ENCODE measurements at places on chromosomes 3 and 15. TPM values are rescaled to one million over a fixed set of nuclear protein-coding genes. Genes with fewer than 3 reads are reported as not detected.

The SLC2A2 gene
- not detected for total RNA-seq

The TTLL13 gene
- total RNA-seq = 0.20 TPM

The ECE2 gene
- total RNA-seq = not detected

The LTF gene
- total RNA-seq = not detected

The PIERCE2 gene
- not detected for total RNA-seq

The FBLN2 gene
- 8.4 TPM for total RNA-seq

The IL17RD gene
- total RNA-seq = not detected

The C2CD4A gene
- total RNA-seq = 1.0 TPM

The ERICH6 gene
- total RNA-seq = not detected

The PPP1R14D gene
- total RNA-seq = not detected

The ABHD17C gene
- total RNA-seq = 5.6 TPM

DNA sequence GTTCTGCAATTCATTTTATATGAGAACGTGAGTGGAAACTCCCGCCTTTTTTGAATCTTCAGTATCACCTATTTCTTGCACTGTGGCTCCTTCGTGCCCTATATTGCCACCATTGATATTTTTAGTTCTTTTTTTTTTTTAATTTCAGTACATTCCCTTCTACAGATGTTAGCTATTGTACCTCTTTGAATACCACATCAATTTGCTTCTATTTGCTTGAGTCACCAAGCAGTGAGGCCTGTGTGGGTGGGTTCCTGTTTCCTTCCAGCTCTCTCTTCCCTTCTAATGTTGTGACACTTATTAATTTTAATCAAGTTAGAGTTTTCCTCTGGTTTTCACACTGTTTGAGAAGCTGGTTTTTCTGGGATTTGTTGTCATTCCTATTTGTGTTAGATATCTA, 8.7 kb downstream of the HACD2 start:
- peak; percentile 70 for DNase-seq

- no peak for DNase-seq
These were observed 11.7 kb downstream of the CCR1 start for GRCh38 chr3:46196261-46196957.

- DNase-seq = no peak
These were observed 40.7 kb downstream of the C2CD4B start for GRCh38 chr15:62124176-62124972.

GRCh38 chr3:32481791-32482631, 20.6 kb downstream of the CMTM6 start:
- no peak for DNase-seq

- DNase-seq = no peak
These were observed 137.7 kb upstream of the TMEM108 start for GRCh38 chr3:132900481-132900880.

GRCh38 chr3:149319750-149320149, 13.7 kb downstream of the TM4SF18 start:
- no peak for DNase-seq

DNA sequence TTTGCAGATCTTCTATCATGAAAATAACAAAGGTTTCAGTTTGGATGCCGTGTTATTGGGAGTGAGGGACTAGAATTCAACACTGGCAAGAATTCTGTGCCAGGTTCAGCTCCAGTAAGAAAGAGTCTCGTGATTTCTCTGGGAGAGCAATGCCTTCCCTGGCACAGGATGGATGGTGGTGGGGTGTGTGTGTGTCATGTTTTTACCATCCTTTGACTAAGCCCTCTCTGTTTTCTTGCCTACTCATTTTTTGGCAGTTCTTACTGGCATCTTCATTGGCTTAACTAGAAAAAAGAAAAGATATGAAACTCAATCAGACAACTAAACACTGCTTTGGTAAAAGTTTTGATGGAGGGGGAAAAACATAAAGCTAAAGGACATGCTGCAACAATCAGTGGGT, 86.6 kb downstream of the FMN1 start:
- DNase-seq = no peak

GRCh38 chr15:57422113-57422754, 45.9 kb downstream of the CGNL1 start:
- DNase-seq = no peak

DNA sequence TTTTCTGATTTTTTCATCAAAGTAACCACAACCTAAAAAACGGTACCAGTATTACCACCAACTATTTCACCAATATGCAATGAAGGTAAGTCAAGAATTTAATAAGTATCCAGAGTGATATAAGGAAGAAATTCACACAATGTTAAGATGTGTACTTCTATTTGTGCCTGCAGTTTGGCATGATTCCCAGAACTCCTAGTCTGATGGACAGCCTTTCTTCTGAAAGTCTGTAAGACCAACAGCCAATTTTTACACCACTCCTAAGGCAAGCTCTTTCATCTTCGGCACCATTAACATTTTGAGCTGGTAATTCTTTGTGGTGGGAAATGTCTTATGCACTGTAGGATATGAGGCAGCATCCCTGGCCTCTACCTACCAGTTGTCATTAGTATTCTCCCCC, 108.3 kb downstream of the VPS13C start:
- no peak for DNase-seq

DNA sequence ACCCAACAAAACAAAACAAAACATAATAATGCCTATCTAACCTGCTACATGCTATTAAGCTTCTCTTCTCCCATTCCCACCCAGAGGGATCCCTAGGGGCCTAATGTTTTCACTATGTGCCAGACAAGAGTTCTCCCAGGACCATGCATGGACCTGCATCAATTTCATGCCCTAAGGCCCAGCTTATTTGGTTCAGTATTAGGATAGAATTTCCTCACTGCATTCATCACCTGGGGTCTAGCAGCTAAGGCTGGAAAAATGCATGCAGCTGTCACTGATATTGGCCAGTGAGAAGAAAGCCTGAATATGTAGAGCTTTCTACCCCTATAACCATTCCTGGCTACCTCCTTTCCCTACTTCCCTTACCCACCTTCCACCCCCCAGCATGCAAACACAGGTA, 2.0 kb upstream of the HCLS1 start:
- DNase-seq = no peak

GRCh38 chr3:113270068-113270467, 58.7 kb downstream of the BOC start:
- DNase-seq = no peak

DNA sequence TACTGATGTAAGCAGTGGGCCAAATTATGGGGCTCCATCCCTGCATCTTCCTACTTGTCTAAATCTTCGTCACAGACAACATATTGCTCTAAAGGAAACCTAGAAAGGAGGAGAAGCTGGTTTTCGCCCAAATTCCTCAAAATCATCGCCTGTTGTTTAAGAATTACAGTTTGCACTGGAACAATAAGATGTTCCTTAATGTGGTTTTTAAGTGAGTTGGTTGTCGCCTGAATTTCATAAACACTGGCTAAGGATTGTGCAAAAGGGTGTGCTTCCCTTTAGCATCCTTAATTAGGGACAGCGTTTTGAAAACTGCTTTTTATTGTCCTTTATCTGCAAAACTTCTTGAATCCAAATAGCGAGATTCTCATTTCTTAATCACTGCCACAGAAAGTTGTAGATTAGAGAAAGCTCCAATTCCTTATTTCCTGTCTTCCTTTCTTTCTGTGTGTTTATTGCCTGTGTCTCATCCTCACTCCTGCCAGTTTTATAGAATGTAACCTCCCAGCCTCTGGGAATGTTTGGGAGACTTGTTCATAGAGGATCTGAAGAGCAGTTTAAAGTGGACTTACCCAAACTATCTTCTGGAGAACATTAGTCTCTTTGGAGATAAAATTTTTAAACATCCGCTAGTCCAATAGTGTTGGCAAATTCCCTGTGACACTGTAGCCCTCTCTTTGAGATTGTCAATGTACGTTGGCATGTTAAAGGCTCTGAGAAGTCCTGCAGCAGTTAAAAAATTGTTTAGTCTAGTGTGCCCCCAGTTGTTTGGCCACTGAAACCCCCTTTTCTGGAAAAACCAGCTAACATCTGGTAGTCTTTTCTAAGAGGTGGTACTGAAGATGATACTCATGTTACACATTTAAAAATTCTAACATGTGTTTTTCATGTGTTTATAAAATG, 50.4 kb downstream of the FLNB start:
- DNase-seq = no peak

DNA sequence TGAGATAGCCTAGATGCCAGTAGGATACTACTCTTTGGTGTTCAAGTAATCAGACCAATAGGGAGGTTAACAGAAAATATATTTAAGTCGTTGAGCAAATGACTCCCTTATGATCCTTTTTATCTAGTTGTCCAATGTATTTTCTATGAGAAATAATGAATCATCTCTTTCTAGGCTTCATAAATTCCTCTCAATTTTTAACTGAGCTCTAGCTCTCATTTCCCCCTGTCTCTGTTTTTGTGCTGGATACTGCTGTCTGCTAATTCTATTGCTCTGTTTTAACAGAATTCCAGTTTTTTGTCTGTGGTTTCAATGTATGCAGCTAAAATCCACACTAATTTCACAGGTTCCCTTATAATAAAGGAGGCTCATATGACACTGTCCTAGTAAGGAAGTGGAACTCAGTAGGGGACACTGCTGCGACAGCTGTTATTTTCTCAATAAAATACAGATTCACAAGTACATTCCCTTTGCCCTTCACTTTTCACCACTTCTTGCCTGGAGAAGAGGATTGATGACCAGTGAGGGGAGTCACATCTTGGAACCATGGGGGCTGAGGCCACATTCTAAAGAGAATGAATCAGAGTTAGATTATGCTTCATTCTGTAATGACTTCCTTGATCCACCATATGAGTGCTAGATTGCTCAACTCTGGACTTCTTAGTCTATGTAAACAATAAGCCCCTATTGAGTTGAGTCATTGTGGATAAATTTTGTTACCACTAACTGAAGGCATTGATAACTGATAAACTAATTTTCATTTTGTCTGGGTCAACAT, 558.7 kb upstream of the KCNMB2 start:
- DNase-seq = no peak

DNA sequence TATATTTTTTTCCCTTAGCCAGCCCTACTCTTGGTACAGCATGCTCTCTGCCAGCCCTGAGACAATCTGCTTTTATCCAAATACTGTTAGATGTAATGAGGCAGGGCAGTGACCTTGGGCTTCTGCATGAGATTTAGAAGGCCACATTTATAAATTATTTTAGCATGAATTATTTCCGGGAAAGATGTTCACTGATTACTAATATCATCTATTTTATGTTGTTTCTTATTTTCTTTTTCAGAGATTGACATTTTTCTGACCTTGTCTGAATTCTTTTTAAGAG, 23.1 kb downstream of the CRTC3 start:
- DNase-seq = no peak

DNA sequence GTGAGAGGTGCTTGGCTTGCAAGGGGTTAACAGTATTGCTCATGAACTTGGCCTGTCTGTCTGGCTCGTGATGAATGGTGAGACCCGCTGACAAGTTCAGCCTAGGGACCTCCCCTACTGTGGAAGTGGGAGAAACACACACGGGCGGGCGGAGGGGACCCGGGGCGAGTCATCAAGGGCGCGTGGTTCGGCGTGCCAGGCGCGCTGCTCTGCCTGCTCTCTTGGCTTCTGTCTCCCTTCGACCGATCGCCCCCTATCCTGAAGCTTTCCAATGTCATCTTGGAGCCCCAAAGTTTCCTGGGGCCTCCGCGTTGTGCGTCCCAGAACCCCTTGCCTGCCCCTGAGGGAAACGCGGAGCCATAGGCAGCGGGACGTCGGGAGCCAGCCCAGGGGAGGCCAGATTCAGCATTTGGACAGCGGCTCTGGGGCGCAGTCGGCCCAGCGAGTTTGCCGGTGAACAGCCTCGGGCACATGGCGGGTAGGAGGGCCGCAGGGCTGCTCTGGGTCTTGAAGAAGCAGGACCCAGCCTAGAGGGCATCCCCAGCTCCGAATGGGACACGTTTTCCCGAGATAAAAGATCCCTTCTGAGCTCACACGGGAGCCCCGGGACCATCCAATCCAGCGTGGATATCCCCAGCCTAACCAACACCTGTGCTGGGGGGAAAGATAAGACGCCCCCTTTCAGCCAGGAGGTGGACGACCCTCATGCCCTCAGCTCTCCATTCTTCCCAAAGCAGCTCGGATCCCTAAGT, 27.0 kb upstream of the POLG start:
- DNase-seq = peak; percentile 65

DNA sequence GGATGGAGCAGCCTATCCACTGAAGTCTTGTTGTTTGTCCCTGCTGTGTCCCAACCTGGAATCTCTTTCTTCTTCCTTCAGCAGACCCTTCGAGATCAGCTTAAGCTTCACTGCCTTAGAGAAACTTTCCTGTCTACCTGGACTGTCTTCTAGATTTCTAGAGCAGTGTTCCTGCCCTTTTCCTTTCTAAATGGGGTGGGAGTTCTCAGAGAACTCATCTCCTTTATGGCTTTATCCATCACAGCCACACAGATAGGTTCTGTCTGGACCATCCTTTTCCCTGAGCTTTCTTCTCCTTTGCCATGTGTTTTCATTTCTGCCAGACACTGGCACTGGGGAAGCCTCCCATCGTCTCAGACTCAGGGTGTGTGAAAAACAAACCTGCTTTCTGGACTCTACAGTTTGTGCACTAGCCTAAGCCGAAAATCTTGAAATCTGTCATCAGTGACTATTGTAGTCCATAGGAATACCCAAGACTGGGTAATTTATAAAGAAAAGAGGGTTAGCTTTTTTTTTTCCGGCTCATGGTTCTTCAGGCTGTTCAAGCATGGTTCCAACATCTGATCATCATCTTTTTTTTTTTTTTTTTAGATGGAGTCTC, 177.5 kb downstream of the PGPEP1L start:
- DNase-seq = no peak

GRCh38 chr15:92095693-92096092, 242.2 kb downstream of the SLCO3A1 start:
- DNase-seq = peak; percentile 29

DNA sequence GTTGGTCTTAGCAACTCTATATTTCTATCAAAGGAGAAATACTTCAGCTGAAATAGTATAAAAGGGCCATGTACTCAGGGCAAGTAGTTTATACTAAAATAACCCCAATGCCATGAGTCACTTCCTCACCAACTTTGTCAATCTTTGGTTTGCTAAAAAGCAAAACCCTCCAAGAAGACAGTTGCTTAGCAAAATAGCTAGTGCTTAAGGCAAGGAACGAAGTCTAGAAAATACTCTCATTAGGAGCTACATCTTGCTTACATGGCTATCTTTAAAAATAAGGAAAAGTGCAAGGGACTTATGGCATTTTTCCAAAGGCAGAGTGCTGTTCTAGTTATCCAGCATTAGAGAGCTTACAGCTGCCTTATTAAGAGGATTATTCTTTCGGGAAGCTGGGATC, 28.4 kb downstream of the P3H2 start:
- no peak for DNase-seq

Data from activated CD8-positive, alpha-beta T cell treated with anti-CD3 and anti-CD28 coated beads for 36 hours (primary cell).